T-helper 17 cell (primary cell): ENCODE measurements at places on chromosomes 5 and 9. TPM values are rescaled to one million over a fixed set of nuclear protein-coding genes. Genes with fewer than 3 reads are reported as not detected.
A peak's percentile ranks its signal among the peaks of the same experiment; 100 is the strongest.

GRCh38 chr5:159095151-159095721 is 4.5 kb downstream of the EBF1 start:
- no peak overlapping the region for H3K4me3 ChIP-seq
- H3K27me3 ChIP-seq, result peaks cover 67% of the 10 kb centered on the region

GRCh38 chr9:33348998-33349397 is 53.4 kb downstream of the AQP7 start:
- no peak for DNase-seq
- H3K4me3 ChIP-seq, result no peak overlapping the region
- H3K36me3 ChIP-seq, result peaks cover 21% of the 10 kb centered on the region
- H3K27me3 ChIP-seq, result no peaks in the 10 kb centered on the region

- no peak for DNase-seq
- H3K27ac ChIP-seq, result no peak overlapping the region
- peaks cover 5% of the 10 kb centered on the region for H3K27me3 ChIP-seq
- no peaks in the 10 kb centered on the region for H3K36me3 ChIP-seq
Observed at GRCh38 chr5:5739490-5739945, 317.0 kb downstream of the ICE1 start.

Gene LCN10
- total RNA-seq, result 0.90 TPM

Gene ANKRD31
- 0.47 TPM for total RNA-seq

DNA sequence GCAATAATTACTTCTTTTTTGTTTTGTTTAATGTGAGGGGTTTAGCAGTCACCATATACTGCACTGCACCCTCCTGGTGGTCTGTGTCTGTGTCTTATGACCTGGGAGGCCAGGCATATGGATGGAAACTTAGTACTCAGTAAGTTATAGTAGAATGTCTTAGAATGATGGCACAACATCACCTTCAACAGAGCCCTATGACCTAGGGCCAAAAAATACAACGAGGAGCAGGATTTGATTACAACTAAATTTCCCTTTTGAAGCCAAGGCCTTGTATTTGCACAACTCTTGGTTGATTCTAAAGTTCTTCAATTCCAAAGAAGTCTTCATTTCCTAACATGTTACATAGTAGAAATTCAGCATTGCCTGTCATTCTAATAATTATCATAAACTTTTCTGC is 422.1 kb upstream of the PIK3R1 start:
- no peak overlapping the region for H3K4me3 ChIP-seq
- DNase-seq, result no peak
- H3K36me3 ChIP-seq, result no peaks in the 10 kb centered on the region
- H3K27ac ChIP-seq, result no peak overlapping the region
- peaks cover 14% of the 10 kb centered on the region for H3K27me3 ChIP-seq
- H3K4me1 ChIP-seq, result no peaks in the 10 kb centered on the region

Gene DMGDH
- 2.2 TPM for total RNA-seq

DNA sequence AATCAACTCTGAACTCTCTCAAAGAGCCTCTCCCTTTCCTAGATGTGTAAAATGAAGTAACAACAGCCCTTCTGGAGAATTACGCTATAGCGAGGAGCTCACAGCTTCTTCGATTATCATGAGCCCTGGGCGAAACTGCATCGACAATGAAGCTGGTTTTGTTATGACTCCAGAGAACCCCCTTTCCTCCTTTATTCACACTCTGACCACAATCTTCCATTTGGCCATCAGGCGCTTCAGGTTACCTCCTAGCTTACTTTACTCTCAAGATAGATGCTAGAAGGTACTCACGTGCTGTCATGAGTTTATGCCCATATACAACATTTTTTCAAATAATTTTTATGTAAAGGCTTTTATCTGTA is 362.7 kb upstream of the RFX3 start:
- no peak for DNase-seq
- H3K36me3 ChIP-seq, result no peaks in the 10 kb centered on the region
- peaks cover 36% of the 10 kb centered on the region for H3K27me3 ChIP-seq

DNA sequence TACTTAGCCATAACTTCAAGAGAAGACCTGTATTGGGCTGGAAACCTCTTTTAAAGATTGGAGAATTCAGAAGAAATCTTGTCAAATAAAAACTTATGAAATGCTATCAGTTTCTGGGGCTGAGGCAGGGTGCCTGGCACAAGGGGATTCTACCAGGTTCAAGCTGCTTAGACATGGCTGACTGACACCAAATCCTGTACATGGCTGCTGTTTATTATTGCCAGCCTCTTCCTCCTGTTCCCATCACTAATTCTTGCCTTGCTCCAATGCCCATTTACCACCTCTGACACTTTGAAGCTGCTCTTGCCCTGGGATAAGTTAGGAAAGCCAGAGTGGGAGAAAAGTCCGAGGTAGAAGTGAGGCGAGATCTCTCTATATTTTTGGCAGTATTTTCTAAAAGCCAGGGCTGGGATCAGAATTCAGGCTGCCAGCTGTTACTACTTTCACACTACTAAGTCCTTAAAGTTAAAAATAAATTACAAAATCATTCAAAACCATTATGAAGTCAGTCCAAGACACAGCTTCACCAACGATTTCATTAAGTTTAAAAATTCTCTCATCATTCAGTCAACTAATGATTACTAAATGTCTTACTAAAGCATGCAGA is 66.3 kb upstream of the TNFAIP8 start:
- peak overlapping the region; percentile 16 for H3K4me3 ChIP-seq
- H3K27ac ChIP-seq, result peak overlapping the region; percentile 91
- DNase-seq, result no peak
- peaks cover 67% of the 10 kb centered on the region for H3K4me1 ChIP-seq

DNA sequence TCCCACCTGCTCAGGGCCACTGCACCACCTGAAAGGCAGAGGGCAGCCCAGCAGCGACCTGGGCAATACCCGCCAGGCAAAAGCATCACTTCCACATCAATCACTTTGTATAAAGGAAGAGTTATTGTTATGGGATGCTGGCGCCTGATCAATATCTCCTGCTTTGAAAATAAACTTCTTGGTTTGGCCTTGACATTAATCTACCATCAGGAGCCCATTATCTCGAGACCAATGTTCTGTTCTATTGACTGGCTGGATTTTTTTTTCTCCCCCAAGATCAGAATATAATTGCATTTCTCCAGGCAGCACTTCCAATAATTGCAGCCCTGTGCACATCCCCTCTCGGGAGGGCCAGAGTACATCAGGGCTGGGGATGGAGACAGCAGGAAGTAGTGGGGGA is 44.4 kb upstream of the SAP30L start:
- DNase-seq, result no peak
- H3K27ac ChIP-seq, result no peak overlapping the region
- H3K27me3 ChIP-seq, result no peaks in the 10 kb centered on the region

- no peak overlapping the region for H3K27ac ChIP-seq
- no peaks in the 10 kb centered on the region for H3K27me3 ChIP-seq
- no peaks in the 10 kb centered on the region for H3K4me1 ChIP-seq
- DNase-seq, result no peak
Observed at GRCh38 chr9:116391306-116391900, 237.8 kb downstream of the PAPPA start.

DNA sequence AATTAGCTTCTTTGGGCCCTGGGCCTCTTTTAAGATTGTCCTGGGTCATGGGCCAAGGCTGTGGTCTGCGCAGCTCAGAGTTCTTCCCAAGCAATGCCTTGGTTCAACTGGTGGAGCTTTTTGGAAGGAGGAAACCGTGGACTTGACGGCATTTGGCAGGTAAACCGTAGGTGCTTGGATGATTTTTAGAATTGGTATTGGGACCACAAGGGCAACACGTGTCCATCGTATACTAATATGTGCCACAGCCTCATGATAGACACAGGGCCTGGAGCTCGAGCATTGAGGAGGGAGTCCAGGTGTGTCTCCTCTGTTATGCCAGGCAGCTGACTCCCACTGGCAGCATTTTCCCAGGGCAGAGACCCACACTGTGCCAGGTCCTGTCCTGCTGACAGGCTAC is 120.9 kb upstream of the PITX1 start:
- H3K36me3 ChIP-seq, result no peaks in the 10 kb centered on the region
- H3K4me3 ChIP-seq, result no peak overlapping the region
- no peaks in the 10 kb centered on the region for H3K4me1 ChIP-seq
- no peaks in the 10 kb centered on the region for H3K27me3 ChIP-seq
- H3K27ac ChIP-seq, result no peak overlapping the region

Gene HAVCR1
- 1.1 TPM for total RNA-seq

- H3K27ac ChIP-seq, result no peak overlapping the region
- no peak for DNase-seq
Observed at GRCh38 chr9:130421802-130422276, 22.9 kb upstream of the ASS1 start.

Gene STOM
- 115 TPM for total RNA-seq

Gene FBP2
- total RNA-seq, result not detected

- no peaks in the 10 kb centered on the region for H3K36me3 ChIP-seq
- H3K27ac ChIP-seq, result no peak overlapping the region
- H3K4me3 ChIP-seq, result no peak overlapping the region
- peaks cover 21% of the 10 kb centered on the region for H3K27me3 ChIP-seq
Observed at GRCh38 chr5:482021-482420, 39.0 kb downstream of the EXOC3 start.

- H3K4me3 ChIP-seq, result no peak overlapping the region
- no peaks in the 10 kb centered on the region for H3K36me3 ChIP-seq
- DNase-seq, result no peak
- H3K27ac ChIP-seq, result no peak overlapping the region
- peaks cover 6% of the 10 kb centered on the region for H3K4me1 ChIP-seq
- no peaks in the 10 kb centered on the region for H3K27me3 ChIP-seq
Observed at GRCh38 chr5:69230181-69230580, 4.5 kb upstream of the CDK7 start.

DNA sequence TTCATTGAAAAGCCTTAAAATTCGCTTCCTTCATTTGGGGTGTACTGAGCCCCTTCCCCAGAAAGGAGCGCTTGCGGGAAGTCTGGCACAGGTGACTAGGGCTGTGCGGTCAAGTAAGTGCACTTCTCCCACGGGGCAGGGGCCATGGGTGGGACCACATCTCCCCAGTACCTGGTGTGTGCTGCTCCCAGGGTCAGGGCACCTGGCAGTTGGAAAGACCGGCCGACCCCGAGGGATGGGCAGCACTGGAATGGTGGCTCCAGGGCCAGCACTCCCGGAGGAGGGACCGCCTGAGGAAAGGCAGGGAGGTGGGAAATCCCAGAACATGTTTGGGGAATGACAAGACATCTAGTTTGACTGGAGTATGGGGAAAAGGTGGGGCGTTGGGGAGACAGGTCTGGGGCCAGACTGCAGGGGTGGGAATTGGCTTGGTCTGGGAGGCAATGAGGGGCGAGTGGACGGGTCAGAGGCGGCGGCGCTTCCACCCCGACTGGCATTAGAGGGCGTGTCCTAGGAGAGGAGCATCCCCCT is 727 bp upstream of the GLIPR2 start:
- peak overlapping the region; percentile 14 for H3K27ac ChIP-seq
- H3K4me3 ChIP-seq, result peak overlapping the region; percentile 92
- H3K36me3 ChIP-seq, result peaks cover 6% of the 10 kb centered on the region
- H3K4me1 ChIP-seq, result peaks cover 40% of the 10 kb centered on the region
- H3K27me3 ChIP-seq, result no peaks in the 10 kb centered on the region
- DNase-seq, result no peak

Gene TOPORS
- total RNA-seq, result 28.3 TPM

GRCh38 chr9:95017661-95018060 is 291.2 kb downstream of the AOPEP start:
- no peaks in the 10 kb centered on the region for H3K36me3 ChIP-seq
- no peak overlapping the region for H3K27ac ChIP-seq
- H3K4me3 ChIP-seq, result no peak overlapping the region
- H3K4me1 ChIP-seq, result peaks cover 2% of the 10 kb centered on the region

- no peak overlapping the region for H3K4me3 ChIP-seq
- no peak overlapping the region for H3K27ac ChIP-seq
- no peak for DNase-seq
- H3K36me3 ChIP-seq, result no peaks in the 10 kb centered on the region
- no peaks in the 10 kb centered on the region for H3K4me1 ChIP-seq
- H3K27me3 ChIP-seq, result peaks cover 4% of the 10 kb centered on the region
Observed at GRCh38 chr5:107514305-107514704, 156.4 kb downstream of the EFNA5 start.

DNA sequence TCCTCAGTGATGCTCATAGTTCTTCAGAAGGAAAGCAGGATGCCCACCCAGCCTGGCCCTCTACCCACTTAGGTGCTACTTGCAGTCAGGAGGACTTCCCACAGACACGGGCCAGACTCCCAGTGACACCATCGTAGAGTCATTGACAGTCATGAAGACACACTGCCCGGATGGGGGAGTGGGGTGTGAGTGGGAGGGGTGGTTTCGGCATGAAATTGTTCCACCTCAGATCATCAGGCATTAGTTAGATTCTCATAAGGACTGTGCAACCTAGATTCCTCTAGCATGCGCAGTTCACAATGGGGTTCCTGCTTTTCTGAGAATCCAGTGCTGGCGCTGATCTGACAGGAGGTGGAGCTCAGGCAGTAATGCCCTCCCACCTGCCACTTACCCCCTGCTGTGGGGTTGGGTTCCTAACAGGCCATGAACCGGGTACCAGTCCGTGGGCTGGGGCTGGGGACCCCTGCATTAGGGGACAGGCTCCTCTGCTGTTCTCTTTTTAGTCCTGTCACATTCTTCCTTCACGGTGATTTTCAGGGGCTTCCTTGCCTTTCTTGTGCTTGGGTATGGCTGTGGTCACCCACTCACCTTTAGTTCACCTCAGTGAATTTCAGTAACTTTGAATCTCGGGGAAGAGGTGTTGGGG is 88.2 kb upstream of the ANKRD55 start:
- H3K4me3 ChIP-seq, result peak overlapping the region; percentile 90
- H3K36me3 ChIP-seq, result no peaks in the 10 kb centered on the region
- H3K4me1 ChIP-seq, result peaks cover 40% of the 10 kb centered on the region

Gene SGCD
- total RNA-seq, result not detected
